Endothelial cell of umbilical vein (primary cell): ENCODE measurements at places on chromosomes 7 and 10.
A peak's percentile ranks its signal among the peaks of the same experiment; 100 is the strongest.

GRCh38 chr7:33392148-33392547 lies 262.8 kb downstream of the BBS9 start:
- DNase-seq = no peak

GRCh38 chr10:49213211-49213610 lies 25.0 kb upstream of the TMEM273 start:
- no peak for DNase-seq

DNA sequence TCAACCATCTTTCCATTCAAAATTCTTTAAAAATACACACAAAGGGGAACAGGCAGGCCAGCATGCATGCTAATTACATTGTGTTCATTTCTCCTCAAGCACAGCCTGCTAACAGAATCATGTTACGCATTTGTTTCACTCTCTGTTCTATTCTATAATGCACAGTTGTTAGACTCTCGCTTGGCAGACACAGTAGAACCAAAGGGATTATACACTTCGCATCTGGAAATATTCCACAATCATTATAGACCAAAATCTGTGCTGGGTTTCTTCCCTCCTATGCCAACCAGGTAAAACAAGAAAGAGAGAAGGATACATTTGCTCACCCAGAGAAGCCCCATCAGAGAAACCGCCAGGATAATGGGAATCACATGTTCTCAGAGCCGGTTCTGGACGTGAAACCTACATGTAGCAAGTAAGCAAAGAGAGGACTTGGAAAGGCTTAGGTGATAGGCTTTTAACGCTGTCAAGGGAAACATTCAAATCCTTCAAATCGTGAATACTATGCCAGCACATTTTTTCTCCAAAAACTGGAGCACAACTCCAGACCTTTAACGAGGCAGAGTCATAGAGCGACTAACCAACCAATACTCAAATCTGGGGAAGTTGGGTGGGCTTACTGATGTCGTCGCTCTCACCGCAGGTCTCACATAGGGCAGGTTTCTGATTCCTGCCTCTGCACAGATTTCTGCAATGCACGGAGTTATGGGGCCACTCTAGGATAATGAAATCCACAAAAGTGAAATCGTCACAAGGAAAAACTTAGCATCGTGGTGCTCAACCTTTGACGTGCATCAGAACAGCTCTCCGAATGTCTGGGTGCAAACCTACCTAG lies 380.5 kb upstream of the AUTS2 start:
- DNase-seq = no peak

DNA sequence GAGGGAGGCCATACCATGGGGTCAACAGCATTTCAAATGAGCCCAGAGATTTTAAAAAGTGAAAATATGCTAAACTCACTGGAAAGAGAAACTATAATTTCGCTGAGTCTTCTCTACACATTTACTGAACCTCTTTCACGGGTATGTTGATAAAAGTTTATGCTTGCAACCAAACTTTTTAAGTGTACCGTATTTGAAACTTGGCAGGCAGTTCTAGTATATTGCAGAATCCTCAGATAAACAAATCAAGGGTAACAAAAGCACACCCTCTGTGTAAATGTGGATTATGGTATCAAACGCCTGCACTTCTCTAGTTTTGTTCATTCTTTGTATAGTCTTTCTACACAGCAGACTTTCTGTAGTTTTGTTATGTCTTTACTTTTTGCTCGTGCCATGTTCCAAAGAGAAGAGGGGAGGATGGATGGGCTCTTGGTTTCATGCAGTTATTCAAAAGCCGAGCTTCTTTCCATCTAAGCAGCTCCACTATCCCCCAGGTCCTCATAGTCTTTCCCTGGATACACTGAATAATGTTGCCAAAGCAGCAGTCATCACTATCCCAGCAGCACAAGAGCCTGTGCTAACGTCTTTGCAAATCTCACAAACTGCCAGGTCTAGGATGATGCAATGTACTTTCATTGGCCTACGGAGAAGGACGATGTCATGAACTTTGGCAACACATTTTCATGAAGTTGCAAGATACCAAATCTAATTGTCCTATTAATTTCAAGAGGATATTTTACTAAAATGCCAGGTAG lies 131.2 kb downstream of the MPP7 start:
- no peak for DNase-seq

GRCh38 chr10:75430000-75430763 lies 1.2 kb upstream of the LRMDA start:
- DNase-seq = peak; percentile 45

- DNase-seq = no peak
Measured at GRCh38 chr10:112332509-112333228, 41.2 kb upstream of the ACSL5 start.

GRCh38 chr7:6256109-6256483 lies 16.3 kb downstream of the CYTH3 start:
- no peak for DNase-seq
